ENCODE measurements at places on chromosomes 16 and 17.

- DNase-seq: no peak
These were observed 3.3 kb upstream of the ABCA9 start for GRCh38 chr17:69064001-69064400.

DNA sequence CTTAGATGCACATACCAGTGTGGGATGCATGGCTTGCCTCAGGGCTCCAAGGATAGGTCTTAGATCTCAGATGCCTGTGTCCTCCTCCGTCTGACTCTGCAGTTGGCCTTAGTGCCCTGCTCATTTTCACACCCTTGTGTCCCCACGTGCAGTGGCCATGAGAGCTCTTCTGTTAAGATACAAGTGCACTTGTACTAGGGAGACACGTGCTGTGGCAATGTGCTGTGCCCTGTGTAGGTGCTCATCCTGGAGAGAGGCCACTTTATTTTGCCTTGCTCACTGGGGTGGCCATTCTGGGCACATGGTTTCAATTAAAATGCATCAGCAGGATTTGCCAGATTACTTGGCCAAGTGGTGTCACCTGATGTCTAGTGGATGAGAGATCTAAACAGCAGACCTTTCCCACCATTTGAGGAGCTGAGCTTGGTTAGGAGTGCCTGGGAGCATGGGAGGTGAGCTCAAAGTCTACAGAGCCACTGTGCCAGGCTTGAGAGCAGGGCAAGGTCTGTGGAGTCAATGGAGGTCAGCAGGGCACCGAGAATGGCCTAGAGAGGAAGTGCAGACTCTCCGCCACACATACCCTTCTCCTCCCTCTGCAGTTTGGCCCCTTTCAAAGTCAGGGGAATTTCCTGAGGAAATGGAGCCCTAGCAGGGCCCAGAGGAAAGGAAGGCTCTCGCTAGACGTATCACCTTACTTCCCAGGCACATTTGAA lies 25.2 kb upstream of the SMPD3 start:
- no peak for DNase-seq

DNA sequence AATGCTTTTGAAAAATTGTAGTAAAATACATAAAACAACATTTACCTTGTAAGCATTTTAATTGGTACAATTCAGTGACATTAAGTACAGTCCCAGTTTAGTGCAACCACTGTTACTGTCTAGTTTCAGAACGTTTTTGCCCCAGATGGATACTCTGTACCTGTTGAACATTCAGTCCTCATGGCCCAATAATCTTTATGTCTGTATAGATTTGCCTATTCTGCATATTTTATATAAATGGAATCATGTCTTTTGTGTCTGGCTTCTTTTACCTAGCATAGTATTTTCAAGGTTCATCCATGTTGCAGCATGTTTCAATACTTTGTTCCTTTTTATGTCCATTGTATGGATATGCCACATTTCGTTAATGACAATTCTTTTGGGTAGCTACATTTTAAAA lies 37.2 kb downstream of the TENT4B start:
- no peak for DNase-seq

DNA sequence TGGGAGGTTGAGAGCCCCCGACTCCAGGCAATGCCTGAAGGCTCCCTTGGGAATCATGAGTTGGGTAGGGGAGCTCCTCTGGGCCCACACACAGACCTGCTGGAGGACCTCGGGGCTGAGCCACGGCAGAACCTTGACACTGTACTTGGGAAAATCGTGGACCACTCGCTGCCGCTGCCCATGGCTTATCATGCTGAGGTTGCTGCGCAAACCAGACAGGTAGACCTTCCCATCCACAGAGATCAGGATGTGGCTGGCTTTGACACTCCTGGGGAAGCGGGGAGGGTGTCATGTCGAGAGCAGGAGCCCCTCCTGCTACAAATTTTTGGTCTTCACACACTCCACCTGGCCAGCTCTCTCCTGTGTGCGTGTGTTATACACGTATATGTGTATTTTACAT lies 7.2 kb upstream of the LIMD2 start:
- DNase-seq: no peak

- DNase-seq: no peak
These were observed 4.4 kb downstream of the PDIA2 start for GRCh38 chr16:287298-287811.

DNA sequence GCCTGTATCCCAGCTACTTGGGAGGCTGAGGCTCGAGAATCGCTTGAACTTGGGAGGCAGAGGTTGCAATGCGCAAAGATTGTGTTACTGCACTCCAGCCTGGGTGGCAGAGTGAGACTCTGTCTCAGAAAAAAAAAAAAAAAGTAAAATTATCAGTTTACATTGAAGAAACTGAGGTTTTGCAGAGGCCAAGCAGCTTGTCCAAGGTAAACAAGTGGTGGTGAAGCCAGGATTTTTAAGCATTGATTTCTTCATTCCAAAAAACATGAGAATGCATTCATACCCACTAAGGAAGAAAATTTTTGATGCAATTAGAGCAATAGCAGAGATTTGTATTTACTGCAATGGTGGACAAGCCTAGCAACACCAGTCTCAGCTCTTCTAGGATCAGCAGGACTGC lies 52.7 kb downstream of the CENPV start:
- DNase-seq: no peak

DNA sequence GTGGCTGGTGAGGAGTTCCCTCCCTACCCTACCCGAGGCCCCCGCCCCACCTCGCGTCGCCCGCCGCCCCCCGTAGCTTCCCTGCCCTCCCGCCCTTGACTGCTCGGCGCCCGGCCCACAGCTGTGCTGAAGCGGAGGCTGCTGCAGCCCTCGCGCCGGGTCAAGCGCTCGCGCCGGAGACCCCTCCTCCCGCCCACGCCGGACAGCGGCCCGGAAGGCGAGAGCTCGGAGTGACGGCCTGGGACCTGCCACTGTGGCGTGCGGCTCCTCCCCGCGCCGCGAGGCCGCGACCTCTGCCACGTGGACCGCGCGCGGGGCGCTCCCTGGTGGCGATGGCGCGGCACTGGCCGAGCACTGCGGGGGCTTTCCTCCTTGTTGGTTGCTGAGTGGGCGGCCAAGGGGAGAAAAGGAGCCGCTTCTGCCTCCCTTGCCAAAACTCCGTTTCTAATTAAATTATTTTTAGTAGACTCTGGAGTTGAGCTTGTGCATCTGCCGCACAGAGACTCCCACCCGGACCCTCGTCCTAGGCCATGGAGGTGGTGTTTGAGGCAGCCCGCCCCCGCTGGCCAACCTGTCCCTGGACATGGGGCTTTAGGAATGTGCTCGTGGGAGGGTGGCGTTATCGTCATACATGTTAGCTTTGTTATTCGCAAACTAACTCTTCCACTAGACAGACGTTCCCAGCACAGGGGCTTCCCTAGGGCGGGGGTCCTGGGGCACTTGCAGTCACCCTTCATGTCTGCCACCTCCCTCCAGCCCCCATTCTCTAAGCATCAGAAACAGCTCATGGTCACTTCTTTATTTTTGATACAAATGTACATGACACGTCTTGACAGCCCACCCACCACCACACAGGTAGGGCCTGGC lies 4.4 kb downstream of the TP53I13 start:
- no peak for DNase-seq

DNA sequence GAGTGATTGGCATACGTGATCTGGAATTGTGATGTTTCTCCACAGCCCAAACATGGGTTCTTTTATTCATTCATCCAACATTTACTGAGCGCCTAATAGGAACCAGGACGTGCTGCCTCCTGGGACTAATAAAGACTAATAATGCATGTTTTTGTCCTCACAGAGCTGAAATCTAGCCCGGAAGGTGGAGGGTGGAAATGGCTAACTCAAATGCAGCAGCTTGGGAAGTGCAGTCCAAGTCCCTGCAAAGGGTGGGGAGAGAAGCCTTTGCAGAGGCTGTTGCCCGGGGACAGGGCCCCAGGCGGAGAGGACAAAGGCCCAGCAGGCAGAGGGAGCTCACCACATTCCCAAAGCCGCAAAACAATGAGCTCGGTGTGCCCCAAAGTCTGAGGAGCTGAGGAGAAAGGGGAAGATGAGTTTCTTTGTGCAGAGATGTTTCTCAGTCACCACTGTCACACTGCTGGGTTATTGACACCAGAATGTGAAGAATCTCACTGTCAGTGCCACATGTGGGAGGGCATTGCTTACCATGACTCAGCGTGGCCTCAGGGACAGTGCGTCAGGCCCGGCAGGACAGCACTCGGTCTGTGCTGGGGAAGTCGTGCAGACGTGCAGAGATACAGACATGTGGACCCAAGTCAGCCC lies 118.2 kb upstream of the CHMP6 start:
- no peak for DNase-seq

DNA sequence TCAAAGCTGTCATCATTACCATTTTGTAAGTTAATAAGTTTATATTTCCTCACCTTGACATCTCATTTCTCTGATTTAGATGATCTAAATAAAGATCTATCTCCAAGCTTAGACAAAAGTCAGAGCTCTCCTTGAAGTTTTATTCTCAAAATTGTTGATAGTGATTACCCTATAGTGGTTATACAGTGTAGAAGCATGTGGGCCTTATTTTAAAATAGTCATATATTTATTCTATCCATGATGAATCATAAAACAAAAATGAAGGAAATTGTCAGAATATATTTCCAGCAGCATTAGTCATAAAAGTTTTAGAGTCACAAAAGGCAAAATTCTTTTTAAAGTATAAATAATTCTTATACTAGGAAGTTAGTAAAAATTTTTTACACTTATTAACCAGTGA lies 49.0 kb downstream of the RHOT1 start:
- DNase-seq: no peak

DNA sequence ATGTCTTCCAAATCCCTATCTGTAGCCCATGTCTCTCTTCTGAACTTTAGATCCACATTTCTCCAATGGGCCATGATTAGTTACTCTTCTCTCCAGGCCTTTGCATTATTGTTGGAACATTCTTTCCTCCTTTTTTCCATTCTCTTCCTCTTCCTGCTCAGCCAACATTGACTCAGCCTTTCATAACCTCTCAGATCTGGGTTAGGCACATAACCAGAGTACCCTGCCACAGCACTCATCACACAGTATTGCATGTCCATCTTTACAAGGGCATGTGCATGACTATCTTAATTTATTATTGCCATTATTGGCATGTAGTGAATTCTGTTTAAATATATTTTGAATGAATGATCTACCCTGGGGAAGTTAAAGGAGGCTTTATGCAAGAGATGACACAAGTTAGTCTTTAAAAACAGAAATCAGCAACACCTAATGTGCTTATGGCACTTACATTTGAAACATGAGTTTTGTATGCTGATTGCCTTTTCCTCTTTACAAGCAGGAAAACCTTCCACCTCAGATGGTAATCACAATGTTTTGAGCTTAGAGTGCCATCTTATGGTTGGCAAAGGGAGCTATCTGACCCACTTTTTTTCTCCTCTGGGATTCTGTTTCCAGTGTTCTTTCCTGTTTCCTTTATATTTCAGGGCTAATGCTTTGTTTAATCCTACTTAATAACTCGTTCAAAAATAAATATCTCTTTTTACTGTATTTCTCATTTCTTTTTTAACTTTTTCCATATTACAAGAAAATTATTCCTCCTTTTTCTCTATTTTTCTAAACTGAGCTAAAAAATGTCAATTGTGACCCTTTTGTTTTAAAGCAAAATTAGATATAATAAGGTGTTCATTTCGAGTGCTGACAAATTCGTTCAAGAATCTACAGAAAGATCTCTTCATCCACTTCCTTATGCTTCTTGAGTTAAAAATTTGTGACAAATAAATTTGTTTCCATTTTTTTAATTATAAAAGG lies 151.0 kb upstream of the RBL2 start:
- no peak for DNase-seq

GRCh38 chr17:71666047-71666446 lies 454.8 kb upstream of the SOX9 start:
- DNase-seq: no peak

GRCh38 chr16:74922150-74923138 lies 62.5 kb downstream of the WDR59 start:
- DNase-seq: no peak

DNA sequence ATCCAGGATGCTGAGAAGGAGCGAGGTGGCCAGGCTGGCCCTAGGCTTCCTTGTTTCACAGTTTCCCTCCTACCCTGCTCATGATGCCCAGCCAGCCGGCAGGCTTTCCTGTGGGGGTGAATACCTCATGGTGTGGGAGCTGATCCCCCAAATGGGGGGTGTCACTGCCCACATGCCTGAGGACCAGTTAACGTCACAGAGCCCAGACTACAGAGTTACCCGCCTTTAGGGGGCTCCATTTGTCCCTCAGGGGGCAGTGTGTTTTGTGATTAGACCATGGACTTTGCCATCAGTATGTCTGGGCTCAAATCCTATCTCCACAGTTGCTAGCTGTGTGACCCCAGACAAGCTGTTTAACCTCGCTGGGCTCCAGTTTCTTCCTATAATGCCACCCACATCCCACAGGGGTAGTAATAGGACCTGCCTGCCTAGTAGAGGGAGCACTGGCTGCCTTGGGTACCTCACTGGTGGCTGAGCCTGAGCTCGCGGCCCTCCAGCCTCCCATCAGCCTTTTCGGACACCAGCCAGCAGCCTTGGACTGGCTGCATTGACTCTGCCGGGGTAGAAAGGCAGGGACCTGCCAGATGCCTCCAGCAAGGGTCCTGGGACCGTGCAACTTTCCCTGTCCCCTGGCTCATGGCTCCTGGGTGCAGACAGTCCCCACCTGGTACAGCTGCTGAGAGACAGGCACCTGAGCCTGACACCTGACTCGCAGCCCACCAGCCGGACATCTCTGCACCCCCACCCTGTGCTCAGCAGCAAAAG lies 87.5 kb upstream of the GSE1 start:
- DNase-seq: no peak

GRCh38 chr16:70476272-70477020 lies 22.1 kb downstream of the FCSK start:
- no peak for DNase-seq

- DNase-seq: no peak
These were observed 789 bp downstream of the CSNK1D start for GRCh38 chr17:82272495-82273326.

DNA sequence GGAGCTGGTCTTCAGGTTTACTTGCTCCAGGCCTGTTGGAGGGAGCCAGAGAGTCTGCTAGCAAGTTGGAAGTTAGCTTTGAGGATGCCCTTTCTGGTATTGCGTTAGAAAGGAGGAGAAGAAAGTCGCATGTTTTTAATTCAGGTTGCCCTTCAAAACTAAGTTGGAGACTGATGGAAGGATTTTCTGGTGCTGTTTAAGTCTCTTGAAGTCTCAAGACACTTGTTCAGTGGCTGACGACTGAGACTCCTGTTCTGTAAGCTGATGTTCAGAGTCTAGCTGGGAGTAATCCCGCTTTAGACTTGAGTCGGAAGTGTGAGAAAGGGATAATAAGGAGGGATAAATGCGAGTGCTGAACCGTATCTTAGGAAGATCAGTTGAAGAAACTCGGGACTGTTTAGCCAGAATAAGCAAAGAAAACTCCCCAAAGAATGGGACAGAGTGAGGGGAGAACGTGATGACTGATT lies 740 bp downstream of the AATF start:
- no peak for DNase-seq

GRCh38 chr16:67284699-67285646 lies 5.6 kb downstream of the PLEKHG4 start:
- DNase-seq: no peak

DNA sequence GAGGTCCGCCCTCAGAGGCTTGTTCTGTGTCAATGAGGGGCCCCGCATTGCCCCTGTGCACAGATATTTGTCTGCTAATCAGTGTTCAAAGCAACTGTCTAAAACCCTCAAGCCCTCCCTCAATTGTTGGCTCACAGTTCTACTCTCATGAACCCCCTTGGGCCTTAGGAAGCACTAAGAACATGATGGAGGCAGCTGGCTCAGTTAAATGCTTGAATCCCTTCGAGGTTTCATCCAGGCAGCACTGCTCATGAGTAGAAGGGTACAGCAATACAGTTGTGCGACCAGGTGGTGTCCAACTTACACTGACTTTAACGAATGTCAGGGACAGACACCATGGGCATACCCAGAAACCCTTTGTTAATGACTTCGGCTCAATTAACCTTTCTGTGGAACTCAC lies 89.2 kb upstream of the WSCD1 start:
- DNase-seq: no peak
